ENCODE measurements at places on chromosomes 2 and 18. TPM values are rescaled to one million over a fixed set of nuclear protein-coding genes. Genes with fewer than 3 reads are reported as not detected.

- no peak for DNase-seq
Observed at GRCh38 chr2:188324067-188324466, 32.4 kb downstream of the GULP1 start.

- DNase-seq = no peak
Observed at GRCh38 chr2:142100970-142101369, 29.8 kb downstream of the LRP1B start.

- DNase-seq = no peak
Observed at GRCh38 chr2:29433128-29433527, 317.9 kb downstream of the CLIP4 start.

DNA sequence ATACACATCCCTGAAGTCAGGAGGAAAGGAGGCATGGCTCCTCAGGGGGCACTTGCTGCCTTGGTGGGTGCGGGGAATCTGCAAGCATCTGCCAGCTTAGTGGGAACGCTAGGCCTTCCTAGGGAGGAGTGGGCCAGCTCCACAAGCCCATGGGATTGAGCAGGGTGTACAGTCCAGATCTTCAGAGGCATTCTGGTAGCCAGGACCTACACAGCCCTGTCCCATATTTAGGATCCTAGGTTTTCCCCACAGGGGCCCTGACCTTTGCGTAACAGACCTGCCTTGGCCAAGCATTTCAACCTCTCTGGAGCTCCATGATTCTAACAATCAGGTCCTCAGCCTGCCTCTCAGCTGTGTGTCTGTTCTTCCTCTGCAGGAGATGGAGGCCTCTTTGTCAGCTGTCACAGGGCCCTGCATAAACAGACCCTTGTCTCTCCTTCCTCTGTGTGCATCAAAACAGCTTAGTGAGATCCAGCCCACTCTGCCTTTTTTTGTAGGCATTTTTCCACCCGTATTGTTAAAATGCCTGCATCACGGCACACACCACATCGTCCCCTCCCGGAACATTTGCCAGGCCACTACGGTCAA, 140.2 kb upstream of the NDUFV2 start:
- DNase-seq = no peak

GRCh38 chr18:39057423-39058064, 1491.9 kb upstream of the CELF4 start:
- no peak for DNase-seq

Gene PLCL1
- total RNA-seq = 41.1 TPM

Gene EIF5B
- total RNA-seq = 41.9 TPM

Gene FLACC1
- total RNA-seq = 0.69 TPM

Data from progenitor cell of endocrine pancreas (in vitro differentiated cells).